ENCODE measurements at places on chromosomes 7 and 10. TPM values are rescaled to one million over a fixed set of nuclear protein-coding genes. Genes with fewer than 3 reads are reported as not detected.

The LRRC18 gene
- not detected for total RNA-seq

The LRIT2 gene
- total RNA-seq, result not detected

The TMEM178B gene
- total RNA-seq, result 4.8 TPM

The MACROH2A2 gene
- 17.6 TPM for total RNA-seq

The NRCAM gene
- 0.64 TPM for total RNA-seq

The AOC1 gene
- 0.96 TPM for total RNA-seq

The EGFR gene
- total RNA-seq, result 281 TPM

The TLX1 gene
- total RNA-seq, result under 0.01 TPM

The CBLL1 gene
- 10.4 TPM for total RNA-seq

Data from tracheal epithelial cell (primary cell).